ENCODE measurements at places on chromosomes 7 and 10.

GRCh38 chr10:1548596-1548995, 188.7 kb downstream of the ADARB2 start:
- DNase-seq = no peak

DNA sequence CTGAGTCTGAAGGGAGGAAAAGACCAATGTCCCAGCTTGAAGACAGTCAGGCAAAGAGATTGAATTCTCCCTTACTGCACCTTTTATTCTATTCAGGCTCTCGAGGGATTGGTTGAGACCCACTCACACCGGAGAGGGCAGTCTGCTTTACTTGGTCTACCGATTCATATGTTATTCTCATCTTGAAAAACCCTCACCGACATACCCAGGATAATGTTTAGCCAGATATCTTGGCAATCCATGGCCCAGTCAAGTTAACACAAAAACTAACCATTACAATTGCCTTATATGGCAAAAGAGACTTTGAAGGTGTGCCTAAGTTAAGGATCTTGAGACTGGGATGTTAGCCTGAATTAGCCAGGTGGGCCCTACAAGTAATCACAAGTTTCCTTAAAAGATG, 53.8 kb upstream of the BET1 start:
- no peak for DNase-seq

GRCh38 chr10:112115781-112116385, 67.7 kb downstream of the GPAM start:
- no peak for DNase-seq

DNA sequence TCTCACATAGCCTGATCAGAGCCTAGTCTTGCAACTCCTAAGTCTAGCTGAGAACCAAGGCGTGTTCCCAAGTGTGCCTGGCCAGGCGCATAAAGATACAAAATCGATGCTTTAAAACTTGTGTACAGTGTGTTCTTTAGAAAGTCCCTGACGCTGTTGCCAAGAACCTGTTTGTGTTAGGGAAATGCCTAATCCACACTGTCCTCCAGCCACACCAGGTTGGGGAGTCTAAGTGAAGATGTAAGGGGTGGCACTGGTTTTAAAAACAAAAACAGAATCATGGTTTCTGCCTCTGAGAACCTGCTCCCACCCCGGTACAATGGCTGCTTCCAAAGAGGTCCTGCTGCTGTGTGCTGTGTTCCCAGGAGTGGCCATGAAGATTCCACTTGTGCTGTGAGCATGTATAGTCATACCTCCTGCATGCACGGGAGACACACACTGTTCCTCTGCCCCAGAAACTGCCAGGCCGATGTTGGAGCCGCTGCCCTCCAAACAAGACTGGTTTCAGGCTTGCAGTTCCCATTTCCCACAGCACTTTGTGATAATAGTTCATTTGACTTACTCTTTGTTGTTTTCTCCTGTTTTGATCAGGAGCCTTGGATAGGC, 88.5 kb downstream of the CCNY start:
- DNase-seq = no peak

- no peak for DNase-seq
Observed at GRCh38 chr10:129785536-129785981, 178.5 kb downstream of the EBF3 start.

GRCh38 chr7:151062111-151062398, 2.7 kb downstream of the SLC4A2 start:
- DNase-seq = no peak

DNA sequence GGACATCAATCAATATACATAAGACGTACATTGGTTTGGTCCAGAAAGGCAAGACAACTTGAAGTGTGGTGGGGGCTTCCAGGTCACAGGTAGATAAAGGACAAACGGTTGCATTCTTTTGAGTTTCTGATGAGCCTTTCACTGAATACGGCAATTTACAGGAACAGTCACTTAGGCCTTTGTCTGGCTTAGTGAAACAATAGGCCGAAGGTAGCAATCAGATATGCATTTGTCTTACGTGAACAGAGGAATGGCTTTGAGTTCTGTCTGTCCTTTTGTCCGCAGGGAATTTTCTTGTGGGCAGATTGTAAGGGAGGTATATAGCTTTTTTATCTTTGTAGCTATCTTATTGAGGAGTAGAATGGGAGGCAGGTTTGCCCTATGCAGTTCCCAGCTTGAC, 10.8 kb upstream of the STN1 start:
- DNase-seq = no peak

DNA sequence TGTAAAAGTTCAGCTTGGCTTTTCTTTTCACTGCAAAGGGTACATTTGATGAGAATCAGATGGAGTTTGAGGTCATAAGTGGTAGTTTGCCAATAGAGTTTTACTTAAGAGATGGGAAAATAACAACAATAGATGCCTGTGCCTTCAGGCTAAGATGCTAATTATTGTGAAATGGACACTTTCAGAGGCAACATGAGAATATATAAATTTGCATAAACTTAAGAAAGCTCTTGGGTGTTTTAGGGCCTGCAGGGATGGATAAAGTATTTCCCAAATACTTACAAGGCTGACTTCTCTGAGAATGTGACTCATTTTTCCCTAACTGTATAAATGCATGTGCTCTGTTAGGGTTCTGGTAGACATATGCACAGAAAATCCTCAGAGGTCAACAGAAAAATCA, 200.3 kb upstream of the SVIL start:
- DNase-seq = no peak
